ENCODE measurements at places on chromosomes 4 and X. TPM values are rescaled to one million over a fixed set of nuclear protein-coding genes. Genes with fewer than 3 reads are reported as not detected.

The ANXA10 gene
- total RNA-seq = not detected

DNA sequence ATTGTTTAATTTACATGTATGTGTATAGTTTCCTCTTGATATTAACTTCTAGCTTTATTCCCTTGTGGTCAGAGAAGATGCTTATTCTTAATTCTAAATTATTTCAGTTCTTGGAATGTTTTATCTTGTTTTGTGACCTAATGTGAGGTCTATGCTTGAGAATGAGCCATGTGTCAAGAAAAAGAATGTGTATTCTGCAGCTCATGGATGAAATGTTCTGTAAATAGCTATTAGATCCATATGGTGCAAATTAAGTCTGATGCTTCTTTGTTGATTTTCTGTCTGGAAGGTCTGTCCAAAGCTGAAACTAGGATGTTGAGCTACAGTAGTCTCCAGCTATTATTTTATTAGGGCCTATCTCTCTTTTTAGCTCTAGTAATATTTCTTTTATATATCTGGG lies 187.3 kb upstream of the RASGEF1B start:
- no peak for ATAC-seq

DNA sequence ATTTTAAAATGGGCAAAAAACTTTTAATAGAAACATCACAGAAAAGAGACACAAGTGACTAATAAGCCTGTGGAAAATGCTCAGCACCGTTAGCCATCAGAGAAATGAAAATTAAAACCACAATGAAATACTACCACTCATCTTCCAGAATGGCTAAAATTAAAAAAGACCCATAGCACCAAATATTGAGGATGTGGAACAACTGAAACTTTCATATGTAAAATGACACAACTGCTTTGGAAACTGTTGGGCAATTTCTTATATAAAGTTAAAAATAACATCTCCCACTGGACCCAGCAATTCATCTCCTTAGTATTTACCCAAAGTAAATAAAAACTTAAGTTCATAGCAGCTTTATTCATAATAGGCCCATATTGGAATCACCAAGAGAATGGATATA lies 94.2 kb downstream of the TENM3 start:
- no peak for ATAC-seq

The FGB gene
- total RNA-seq = 0.71 TPM

DNA sequence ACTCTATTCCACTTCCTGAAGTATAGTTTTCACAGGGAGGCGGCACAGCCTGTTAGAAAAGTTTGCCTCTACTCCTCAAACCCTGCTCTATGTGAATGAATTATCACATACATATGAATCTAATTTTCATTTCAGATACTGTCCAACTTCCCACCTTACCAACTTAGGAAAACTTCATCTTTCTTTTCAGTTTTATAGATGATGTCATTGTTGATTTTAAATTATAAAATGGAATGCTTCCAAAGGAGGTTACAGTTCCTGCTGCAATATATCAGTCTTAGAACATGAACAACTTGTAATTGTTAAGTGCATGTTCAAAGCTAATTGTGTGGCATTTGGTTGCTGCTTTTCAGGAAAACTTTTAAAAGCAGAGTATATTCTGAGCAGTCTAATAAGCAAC lies 92.4 kb downstream of the NEUROG2 start:
- no peak for ATAC-seq

DNA sequence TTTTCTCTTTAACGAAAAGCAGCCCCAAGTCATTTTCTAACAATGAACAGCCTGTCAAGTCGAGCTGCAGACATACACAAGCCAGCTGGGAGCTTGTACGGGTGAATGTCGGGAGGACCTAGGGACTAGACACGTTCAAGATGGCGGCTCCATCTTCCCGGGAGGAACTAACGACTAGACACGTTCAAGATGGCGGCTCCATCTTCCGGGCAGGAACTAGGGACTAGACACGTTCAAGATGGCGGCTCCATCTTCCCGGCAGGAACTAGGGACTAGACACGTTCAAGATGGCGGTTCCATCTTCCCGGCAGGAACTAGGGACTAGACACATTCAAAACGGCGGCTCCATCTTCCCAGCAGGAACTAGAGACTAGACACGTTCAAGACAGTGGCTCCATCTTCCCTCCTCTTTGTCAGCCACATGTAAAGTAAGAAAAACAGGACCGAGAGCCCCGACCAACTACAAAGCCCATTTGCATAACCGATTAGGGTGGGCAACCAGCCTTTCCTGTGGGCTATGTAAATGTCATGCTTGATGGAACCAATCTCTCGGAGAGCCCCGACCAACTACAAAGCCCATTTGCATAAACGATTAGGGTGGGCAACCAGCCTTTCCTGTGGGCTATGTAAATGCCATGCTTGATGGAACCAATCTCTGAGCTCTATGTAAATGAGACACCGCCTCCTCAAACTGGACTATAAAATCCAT lies 175.5 kb downstream of the DHRSX start:
- peak; percentile 66 for ATAC-seq

DNA sequence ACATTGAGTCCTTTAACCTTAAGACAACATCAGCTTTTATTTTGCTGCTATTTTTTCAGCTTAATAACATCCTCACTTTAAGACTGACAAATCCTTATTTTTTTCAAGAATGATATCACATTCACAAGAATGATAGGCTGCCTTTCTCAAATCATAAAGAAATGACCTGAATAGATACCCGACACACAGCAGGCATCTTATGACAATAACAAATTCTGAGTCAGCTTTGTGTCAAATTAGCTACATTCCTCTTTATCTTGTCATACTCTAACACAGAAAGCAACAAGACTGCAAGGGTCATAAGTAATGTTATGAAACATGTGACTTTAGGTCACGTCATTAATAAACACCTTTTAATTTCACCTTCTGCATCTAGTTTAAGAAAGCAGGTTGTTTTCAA lies 2387.6 kb downstream of the PCDH7 start:
- ATAC-seq = no peak

The TCEAL2 gene
- 0.68 TPM for total RNA-seq

DNA sequence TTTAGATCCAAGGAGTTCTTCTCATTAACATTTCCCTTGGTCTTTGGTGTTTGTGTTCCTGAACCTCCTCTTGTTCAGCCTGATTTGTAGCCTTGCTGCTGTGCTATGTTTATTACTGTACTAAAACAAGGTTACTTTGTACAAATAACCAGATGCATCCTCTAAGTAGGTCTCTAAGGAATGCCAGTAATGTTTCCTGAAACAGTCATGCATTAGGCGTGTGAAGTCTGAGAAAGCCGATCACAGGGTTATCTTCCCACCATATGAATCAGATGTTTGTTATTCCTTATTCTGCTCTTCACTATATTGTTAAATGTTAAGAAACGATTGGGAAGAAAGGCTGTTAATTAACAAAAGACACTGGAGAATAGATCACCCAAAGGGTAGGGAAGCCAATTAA lies 66.9 kb downstream of the GALNTL6 start:
- ATAC-seq = no peak

DNA sequence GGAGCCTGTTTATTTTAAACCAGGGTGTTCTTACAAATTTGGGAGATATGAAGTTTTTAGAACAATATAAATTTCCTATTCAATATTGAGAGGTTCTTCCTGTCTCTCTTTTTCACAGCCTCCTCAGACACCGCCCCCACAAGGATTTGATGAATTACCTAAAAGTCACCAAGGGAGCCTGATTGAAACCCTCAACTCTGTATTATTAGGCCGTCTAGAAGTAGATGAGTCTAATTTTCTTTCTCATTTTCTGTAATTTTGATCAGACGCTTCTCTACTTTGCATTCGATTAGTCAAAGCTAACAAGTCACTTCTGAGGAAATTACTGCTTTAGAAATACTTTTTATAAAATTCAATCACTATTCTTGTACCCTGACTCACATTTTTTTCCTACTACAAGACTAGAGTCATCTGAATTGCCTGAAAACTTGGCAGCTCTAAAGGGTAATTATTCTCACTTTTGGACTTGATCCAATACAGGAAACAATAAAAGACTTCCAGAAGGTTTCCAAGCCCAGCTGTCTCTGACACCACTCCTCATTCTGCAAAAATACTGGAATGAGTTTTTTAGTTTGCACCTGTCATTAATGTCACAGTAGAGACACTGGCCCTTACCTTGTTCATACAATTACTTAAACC lies 111.2 kb downstream of the ELOVL6 start:
- peak; percentile 62 for ATAC-seq

The ZCCHC18 gene
- total RNA-seq = 2.4 TPM

The PNMA5 gene
- 0.11 TPM for total RNA-seq

The SLC25A53 gene
- total RNA-seq = 4.4 TPM

GRCh38 chrX:77502951-77503525 lies 55.8 kb downstream of the FGF16 start:
- no peak for ATAC-seq

The PDCL2 gene
- total RNA-seq = not detected

The PCDH10 gene
- total RNA-seq = 4.5 TPM

DNA sequence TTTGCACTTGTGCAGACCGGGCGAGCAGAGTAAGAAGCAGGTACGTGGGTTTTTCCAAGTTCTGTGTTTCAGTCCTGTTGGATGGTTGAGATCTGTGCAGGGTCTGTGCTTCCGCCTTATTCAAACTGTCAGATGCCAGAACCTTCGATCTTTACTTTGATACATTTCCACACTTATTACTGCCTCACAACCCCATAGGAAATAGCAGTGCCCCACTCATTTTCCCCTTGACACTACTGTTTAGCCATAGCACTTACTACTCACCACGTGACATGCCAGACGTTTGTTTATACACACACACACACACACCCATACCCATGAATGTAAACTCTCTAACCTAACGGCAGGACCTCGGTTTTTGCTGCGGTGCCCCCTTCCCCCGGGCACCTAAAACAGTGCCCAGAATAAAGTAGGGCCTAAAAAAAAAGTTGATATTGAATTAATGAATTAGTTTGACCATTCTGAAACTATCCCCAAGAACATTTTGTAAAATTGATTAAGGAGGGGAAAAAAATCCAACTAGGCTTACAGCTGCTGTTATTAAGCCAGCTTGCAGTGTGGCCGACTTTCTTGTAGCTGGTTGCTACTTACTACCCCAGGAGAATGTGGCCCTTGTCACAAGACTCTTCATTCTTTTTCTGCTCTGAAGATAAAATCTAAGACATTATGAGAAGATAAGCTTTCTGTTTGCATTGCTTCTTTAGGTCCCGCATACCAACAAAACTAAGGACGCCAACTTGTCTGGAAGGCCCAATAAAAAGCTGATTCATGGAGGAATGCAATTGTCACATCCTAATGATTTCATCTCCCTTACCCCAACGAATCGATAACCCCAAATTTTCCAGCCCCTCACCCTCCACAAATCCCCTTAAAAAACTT lies 704 bp upstream of the SEPSECS start:
- peak; percentile 52 for ATAC-seq

Data from motor neuron (in vitro differentiated cells).